ENCODE measurements at places on chromosomes 1 and 21.

GRCh38 chr1:64516301-64516700, 46.4 kb downstream of the CACHD1 start:
- no peak for DNase-seq

DNA sequence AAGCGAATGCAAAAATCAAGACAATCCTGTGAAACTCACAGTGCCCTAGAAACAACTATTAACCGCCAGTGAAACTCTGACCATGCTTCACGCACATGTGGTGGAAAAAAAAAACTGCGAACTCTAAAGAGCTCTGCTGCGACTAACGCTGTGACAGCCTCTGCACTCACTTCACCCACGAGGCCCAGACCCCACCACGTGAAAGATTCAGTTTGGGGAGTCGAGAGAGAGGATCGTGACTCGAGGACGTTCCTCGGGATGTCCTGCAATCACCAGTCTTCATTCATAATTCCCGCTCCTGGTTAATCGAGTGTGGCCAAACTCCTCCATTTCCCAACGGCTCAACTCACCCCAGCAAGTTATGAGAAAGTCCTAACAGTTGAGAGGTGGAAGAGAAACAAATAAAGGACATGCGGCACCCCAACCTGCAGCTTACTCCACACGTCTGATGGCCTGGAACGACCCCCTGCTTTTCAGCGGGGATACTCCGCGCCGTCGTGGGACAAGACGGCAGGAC, 1.1 kb downstream of the SERBP1 start:
- peak; percentile 30 for DNase-seq

GRCh38 chr1:51519865-51520699, 1.0 kb upstream of the EPS15 start:
- DNase-seq: no peak

DNA sequence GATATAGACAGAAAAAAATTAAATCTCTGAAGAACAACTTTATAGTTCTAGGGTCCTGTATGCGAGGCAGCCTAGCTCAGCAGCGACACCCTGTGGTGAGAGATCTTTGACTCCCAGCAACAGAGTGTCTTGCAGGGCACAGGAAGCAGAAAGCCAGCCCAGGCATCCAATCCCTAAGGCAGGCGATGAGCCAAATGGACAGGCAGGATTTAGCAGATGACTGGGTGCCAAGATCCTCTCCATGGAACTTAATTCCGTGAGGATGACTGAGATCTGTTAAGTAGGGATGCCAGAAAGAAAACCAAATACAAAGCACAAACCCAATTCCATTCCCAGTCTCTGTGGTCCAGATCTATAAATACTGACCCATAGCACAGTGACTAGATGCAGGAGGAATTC, 38.8 kb downstream of the HLCS start:
- peak; percentile 65 for DNase-seq

- DNase-seq: no peak
Measured at GRCh38 chr1:15107058-15107687, 46.4 kb upstream of the TMEM51 start.

GRCh38 chr1:16043521-16043920, at the start of gene CLCNKB:
CLCNKB (plus strand) TSS chr1:16043782; CDS start chr1:16044493, 711 bp downstream.
- no peak for DNase-seq

DNA sequence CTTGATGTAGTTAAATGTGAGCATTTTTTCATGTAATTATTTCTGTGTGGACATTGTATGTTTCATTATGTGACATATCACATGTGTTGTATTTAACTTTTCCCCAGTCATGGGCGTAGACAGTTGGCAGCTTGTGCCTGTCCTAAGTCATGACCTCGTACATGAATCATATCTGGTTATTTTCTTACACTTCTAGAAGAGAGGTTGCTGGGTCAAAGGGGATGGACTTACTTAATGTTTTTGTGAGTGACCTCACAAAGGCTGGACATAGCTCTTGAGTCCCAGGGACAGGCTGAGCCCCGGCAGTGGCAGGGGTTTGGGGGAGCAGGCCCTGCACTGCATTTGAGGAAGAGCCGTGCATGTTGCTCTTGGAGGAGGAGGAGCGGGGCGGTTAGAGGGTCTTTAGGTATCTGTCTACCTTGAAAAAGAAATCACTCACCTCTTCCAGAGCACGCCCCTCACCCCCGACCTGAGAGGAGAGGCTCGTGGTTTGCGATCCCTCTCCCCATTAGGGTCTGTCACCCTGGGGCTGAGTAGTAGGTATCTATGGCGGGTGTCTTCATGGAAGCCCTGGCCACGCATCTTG, 16.4 kb downstream of the IFNGR2 start:
- DNase-seq: no peak

- no peak for DNase-seq
Measured at GRCh38 chr1:88016947-88017346, 667.1 kb upstream of the PKN2 start.

GRCh38 chr1:58901008-58901407, 117.2 kb upstream of the JUN start:
- no peak for DNase-seq

GRCh38 chr1:67355745-67356424, 48.2 kb downstream of the IL12RB2 start:
- no peak for DNase-seq

GRCh38 chr1:180505732-180506335, 3.5 kb upstream of the ACBD6 start:
- DNase-seq: no peak

DNA sequence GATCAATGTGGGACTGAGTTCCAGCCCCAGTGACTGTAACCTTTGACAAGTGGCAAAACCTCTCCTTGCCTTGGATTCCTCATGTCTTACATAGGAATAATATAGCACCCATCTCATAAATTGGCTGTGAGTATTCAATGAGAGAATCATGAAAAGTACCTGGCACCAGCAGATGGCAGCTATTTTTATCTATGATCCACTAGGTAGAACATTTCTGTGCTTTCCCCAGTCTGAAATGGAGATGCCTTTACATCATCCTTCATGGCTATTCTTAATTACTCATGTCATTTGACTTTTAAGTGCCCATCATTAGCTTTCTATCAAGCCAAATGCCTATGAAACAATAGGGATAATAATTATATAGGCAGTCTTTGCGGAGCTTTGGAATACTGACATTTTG, 130.1 kb downstream of the TGFB2 start:
- no peak for DNase-seq

- no peak for DNase-seq
Measured at GRCh38 chr1:20698195-20698910, 19.5 kb downstream of the KIF17 start.

GRCh38 chr1:240732390-240732789, 120.4 kb upstream of the GREM2 start:
- DNase-seq: no peak

GRCh38 chr1:173043253-173043652, 7.5 kb downstream of the TNFSF18 start:
- no peak for DNase-seq

Measured in stimulated activated CD8-positive, alpha-beta memory T cell treated with anti-CD3 and anti-CD28 coated beads, Interleukin-7, amount 100 ng/mL, for 24 hours (primary cell).